MCF 10A (cell line): ENCODE measurements at places on chromosomes 12 and 14. TPM values are rescaled to one million over a fixed set of nuclear protein-coding genes. Genes with fewer than 3 reads are reported as not detected.

GRCh38 chr12:114955414-114956014 is 271.5 kb upstream of the TBX3 start:
- DNase-seq, result no peak

- DNase-seq, result no peak
These were observed 208.1 kb downstream of the ZFP36L1 start for GRCh38 chr14:68584786-68585185.

DNA sequence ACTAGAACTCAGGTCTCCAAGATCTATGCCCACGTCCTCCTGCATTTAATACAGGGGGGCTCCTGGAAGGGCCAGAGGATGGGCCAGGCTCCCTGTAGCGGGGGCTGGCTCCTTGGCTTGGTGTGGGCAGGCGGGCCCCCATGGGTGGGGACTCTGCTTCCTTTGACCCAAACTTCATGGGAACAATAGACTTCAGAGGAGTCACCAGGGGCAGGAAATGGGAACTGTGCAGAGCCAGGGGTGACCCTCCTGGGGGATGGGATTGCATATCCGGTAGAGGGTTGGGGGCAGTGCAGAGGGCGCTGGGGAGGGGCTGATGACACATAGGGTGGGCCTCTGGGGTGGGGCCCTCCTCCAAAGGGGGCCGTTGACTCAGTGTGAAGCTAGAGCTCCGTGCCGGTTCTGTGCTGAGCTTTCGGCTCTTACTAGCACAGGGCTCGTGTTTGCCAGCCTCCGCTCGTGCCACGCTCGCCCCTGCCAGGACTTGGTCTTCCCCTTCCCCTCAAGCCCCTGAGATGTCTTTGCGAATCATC is 4.6 kb downstream of the TEAD4 start:
- DNase-seq, result no peak

DNA sequence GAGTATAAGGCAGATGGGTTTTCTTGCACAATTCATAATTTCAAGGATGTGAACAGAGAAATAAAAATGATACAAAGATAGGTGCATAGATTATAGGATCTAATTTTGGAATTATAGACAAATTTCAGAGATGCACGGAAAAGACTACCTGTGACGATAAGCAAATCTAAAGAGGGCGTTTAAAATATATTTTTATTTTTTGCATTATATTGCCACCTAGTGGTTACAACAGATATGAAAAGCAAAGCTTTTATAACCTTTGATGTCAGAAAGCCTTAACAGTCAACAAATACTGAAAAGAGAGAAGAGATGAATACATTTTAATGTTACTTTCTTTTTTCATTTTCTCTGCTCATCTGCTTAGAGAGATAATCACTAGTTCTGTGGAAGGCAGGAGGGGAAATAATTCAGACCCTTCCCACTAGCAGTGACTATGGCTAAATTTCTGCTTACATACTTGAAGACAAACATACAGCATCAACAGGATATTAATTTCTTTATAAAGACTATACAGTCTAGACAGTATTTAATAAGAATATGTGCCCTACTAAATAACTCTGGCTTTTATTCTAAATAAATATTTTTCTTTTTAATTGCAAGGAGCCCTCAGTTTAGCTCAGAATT is 46.3 kb downstream of the NTS start:
- peak; percentile 39 for DNase-seq

Gene SLC6A13
- 0.72 and 1.3 TPM in 2 replicates for total RNA-seq

DNA sequence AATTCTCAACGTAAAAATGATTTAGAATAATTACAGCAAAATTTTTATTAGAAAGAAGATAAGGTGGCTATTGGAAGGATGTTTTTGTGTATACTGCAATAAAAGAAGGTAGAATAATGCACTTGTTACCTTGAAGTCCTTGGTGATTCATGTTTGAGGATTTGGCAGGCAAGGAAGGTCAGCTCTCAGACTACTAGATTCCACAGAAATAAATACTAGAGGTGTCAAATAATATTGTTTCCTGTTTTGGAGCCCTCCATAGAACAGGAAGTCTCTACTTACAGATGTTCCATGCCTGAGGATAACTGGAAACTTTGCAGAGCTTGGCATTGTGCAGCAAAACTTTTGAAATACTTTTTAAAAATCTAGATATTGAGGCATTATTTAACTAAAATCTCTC is 284.3 kb upstream of the SYT1 start:
- DNase-seq, result peak; percentile 11

DNA sequence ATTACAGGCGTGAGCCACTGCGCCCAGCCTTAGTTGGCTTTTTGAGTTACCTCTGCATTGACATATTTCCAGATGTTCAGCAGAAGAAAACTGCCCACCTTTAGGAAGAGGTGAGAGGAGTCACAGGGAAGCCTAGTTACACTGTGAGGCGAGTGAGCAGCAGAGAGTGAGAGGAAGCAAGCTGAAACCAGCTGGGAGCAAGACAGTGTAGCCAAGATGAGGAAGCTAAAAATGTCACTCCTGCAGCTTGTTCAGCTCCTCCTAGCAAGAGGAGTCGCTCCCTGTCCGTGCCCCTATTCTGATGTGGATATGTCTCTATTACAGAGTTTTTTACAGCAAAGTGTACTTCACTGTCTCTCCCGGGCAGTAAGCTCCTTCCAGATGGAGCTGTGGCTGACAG is 127.6 kb downstream of the GXYLT1 start:
- no peak for DNase-seq

GRCh38 chr14:56044196-56044595 is 74.0 kb upstream of the PELI2 start:
- DNase-seq, result no peak

DNA sequence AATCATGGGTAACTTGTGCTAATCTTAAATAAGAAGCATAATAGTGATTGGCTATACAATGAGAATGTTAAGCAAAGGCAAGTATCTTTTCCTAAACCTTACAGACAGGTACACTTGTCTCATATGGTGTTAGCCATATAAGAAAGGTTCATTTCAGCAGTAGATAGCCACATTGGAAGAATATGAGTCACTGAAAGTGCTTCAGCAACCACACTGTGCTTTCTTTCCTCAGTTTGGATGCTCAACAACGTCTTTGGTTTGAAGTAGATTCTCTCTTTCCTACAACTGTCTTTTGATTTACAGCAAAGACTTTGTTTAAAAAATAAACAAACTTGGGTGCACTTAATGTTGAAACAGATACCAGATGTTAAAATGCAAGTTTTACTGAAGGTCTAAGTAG is 8.9 kb downstream of the DDHD1 start:
- DNase-seq, result no peak

DNA sequence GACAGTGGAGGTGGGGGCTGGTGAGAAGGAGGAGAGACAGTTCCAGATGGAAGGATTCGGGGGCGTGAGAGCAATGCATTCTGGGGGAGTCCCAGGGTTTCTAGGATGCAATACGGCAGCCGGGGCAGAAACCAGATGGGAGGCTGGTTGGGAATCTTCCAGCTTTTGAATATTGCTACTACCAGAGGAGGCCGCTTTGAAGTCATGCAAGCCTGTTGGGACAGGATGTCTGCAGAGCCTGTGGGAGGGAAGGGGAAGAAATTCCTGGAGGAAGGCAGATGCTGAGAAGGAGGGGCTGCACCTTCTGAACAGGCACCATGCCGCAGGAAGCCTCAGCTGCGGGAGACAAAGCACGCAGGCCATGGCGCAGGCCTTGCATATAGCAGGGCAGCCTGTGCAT is 105.4 kb downstream of the APAF1 start:
- no peak for DNase-seq

Gene TAS2R50
- total RNA-seq, result 0.86 and 1.1 TPM in 2 replicates

- peak; percentile 70 for DNase-seq
These were observed 26.9 kb downstream of the ZFC3H1 start for GRCh38 chr12:71636704-71637115.

GRCh38 chr14:42994051-42994736 is 1387.5 kb downstream of the LRFN5 start:
- peak; percentile 82 for DNase-seq

Gene KIF21A
- 44.1 and 53.8 TPM in 2 replicates for total RNA-seq

Gene RNASE1
- total RNA-seq, result not detected in 2 replicates

DNA sequence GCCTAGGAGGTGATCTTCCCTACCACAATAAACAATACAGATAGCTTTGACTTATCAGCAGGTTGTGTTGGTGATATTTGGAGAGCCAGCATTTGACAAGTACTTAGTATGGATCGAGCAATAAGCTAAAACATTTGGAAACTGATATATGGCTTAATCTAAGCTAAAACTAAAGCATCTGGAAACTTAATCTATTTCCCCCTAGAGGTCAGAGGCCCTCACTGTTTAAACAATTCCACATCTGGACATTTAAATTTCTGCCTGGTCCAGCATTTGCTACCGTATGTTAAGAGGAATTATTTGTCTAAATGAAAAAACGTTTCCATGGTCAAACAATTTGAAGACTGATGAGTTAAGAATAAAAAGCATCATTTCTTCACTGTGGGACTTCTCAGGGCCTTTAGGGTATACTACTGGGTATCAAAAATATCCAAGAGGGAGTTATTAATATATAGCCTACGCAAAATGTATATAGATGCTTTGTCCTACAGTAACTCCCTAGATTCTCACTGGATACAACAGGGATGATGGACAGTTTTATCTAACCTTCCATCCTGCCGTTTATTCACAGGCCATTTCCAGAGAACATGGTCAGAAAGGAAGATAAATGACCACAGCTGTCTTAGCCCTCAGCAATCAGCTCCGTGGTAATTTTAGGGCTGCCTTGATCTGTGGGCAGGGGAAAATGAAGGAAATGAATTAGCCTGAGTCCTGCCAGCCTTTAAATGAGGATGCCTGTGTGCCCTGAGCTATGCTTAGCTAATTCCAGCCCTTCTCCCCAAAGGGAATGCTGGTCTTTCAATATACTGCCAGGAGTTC is 135.4 kb upstream of the NUDT4 start:
- DNase-seq, result no peak

DNA sequence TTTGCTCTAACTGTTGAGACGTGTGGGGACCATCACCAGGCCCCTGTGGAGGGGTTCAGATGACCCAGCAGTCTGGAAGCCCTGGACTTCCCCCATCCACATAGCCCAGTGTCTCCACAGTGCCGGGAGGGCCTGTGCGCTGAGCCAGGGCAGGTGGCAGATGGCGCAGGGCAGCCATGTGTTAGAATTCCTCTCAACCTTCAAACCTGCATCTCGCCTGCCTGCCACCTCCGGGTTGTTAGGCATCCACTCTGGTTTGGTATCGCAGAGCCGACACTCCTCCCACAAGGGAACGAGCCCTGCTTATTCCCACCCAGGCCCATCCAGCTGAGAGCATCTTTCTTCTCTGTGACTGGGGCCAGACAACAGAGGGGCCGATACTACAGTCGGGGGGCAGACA is 84.5 kb downstream of the ADGRD1 start:
- DNase-seq, result no peak

GRCh38 chr14:32381869-32382268 is 52.8 kb downstream of the AKAP6 start:
- no peak for DNase-seq

- DNase-seq, result no peak
These were observed 681.0 kb downstream of the RPL10L start for GRCh38 chr14:45970621-45971020.

DNA sequence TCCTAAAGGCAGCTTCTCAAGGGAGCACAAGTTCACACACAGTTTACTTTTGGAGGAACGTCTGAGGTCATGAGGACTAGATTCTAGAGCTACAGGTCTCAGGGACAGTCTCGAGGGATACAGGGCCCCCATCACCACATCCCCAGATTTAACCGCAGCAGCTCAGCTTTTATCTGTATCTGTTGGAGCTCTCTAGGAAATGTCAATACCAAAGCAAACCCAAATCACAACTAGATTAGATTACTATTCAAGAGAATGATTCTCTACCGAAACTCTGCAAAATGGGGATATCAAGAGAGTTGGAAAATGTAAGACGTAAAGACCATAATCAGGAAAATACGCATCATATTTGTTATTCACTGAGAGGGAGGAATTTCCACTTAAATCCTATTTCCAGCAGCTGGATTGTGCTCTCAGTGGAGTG is 4.0 kb upstream of the MYRFL start:
- DNase-seq, result no peak

- DNase-seq, result no peak
These were observed 160.0 kb downstream of the CALM1 start for GRCh38 chr14:90556666-90557450.

Gene CD27
- total RNA-seq, result not detected in 2 replicates

Gene LGMN
- total RNA-seq, result 16.6 and 20.0 TPM in 2 replicates

DNA sequence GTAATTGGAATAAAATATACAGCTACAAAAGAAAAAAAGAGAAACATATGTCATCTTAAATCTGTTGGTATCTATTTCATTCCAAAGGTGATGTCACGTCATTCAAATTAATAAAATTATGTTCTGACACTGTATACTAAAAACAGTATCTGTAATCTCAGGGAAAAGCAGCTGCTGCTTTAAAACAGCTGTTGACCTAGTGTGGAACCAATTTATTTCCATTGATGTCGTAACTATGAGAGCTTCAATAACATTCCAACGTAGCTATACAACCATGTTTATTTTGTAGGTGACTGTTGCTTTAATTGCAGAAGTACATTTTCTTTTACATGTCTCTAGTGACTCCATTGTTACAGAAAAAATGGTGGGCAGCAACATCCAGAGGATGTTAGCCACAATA is 571.7 kb downstream of the RPS29 start:
- DNase-seq, result no peak

Gene FRS2
- 21.3 and 28.1 TPM in 2 replicates for total RNA-seq

- no peak for DNase-seq
These were observed 49.7 kb downstream of the KIF26A start for GRCh38 chr14:104187931-104188726.

DNA sequence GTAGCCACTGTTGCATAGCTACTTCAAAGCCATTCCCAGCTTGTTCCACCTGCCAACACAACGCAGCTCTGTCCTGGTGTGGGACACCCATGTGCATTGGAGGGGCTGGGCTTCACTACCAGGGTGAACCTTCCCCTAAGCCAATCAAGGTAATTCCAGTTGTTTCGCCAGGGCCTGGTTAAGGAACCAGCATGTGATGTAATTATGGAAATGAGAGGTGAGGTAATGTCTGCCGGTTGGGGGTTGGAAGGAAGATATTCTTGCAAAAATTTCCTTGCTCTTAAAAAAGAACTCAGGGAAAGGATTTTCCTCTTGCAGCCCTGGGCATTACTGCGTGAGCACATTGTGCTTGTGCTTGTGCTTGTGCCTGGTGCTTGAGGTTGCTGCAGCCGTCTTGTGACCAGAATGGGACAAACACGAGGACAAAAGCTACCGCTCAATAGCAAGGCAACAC is 14.9 kb downstream of the TUBA1C start:
- DNase-seq, result peak; percentile 25

Gene C12orf56
- not detected in 2 replicates for total RNA-seq

DNA sequence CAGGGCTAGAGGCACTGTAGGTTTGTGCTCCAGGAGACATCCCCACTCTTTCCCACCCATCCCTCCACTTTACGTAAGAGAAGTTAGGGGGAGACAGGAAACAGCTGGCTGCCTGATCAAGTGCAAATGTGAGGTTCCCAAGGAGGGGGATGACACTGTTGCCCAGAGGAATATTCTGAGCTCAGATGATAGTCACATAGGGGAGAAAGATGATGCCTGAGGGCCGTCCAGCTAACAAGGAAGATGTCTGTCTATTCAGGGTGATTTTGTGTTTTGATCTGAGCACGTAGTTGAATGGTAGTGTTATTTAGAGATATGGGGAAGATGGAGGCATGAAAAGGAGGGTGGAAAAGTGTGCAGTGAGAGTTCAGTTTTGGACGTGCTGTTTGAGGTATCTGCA is 13.9 kb upstream of the GPRC5D start:
- no peak for DNase-seq

- DNase-seq, result no peak
These were observed 28.7 kb upstream of the SOS2 start for GRCh38 chr14:50260072-50260471.
